ENCODE measurements at places on chromosomes 2 and 18. TPM values are rescaled to one million over a fixed set of nuclear protein-coding genes. Genes with fewer than 3 reads are reported as not detected.

MEP1B gene
- not detected for total RNA-seq

TUBA3E gene
- not detected for total RNA-seq

MPP4 gene
- 4.0 TPM for total RNA-seq

STARD6 gene
- not detected for total RNA-seq

UGT1A10 gene
- total RNA-seq: not detected

DNAJC5G gene
- total RNA-seq: not detected

C2orf15 gene
- total RNA-seq: not detected

VWC2L gene
- total RNA-seq: not detected

CIB4 gene
- total RNA-seq: not detected

CD207 gene
- 0.30 TPM for total RNA-seq

TRABD2A gene
- 1.1 TPM for total RNA-seq

MBP gene
- total RNA-seq: 0.30 TPM

OTOS gene
- not detected for total RNA-seq

PAIP2B gene
- total RNA-seq: 0.32 TPM

LTBP1 gene
- total RNA-seq: 80.9 TPM

MARCHF4 gene
- 6.2 TPM for total RNA-seq

C1GALT1C1L gene
- total RNA-seq: 0.97 TPM

SCYGR4 gene
- not detected for total RNA-seq

KRTCAP3 gene
- not detected for total RNA-seq

HOXD4 gene
- total RNA-seq: 0.65 TPM

ZNF397 gene
- 4.7 TPM for total RNA-seq

CNRIP1 gene
- 48.1 TPM for total RNA-seq

OSR1 gene
- not detected for total RNA-seq
